Keratinocyte (primary cell): ENCODE measurements at places on chromosomes 7 and 10. TPM values are rescaled to one million over a fixed set of nuclear protein-coding genes. Genes with fewer than 3 reads are reported as not detected.

- no peak for DNase-seq
These were observed 80.6 kb downstream of the RGS10 start for GRCh38 chr10:119461923-119462322.

DNA sequence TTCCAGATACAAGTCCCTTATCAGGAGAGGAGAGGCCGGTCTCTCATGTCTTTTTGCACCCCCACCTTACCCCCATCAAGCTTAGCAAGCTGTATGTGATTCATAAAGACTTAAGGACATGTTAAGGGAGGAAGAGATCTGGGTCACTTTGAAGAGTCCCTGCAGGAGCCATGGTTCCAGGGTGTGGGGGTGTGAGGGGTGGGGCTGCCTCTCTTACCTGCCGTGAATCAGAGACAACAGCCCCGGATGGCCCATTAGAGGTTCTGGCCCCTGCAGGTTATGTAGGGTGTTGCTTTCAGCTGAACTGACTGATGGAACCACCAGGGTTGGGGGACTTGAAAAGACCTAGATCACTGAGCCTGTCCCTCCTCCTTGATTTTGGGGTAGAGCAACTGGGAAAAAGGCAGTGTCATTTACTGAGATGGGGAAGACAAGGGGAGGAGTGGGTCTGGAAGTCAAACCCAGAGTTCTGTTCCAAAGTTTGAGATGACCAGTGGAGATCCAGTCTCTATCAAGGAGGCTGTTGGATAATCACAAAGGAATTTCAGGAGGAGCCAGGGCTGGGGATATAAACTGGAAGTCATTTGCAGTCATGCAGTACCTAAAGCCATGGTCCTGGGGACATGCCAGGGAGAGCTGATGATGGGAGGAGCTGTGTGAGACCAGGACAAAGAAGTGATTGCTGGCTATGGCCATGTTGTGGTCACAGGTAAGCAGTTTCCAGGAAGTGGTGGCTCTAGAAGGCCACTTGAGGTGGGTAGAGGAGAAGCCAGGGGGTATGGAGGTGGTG is 23.1 kb downstream of the ADAMTS14 start:
- DNase-seq = no peak

- no peak for DNase-seq
These were observed 31.5 kb downstream of the CUL2 start for GRCh38 chr10:35058686-35059085.

GRCh38 chr10:71970869-71971268 is 6.7 kb downstream of the CHST3 start:
- DNase-seq = no peak

- no peak for DNase-seq
These were observed 20.2 kb downstream of the ADIRF start for GRCh38 chr10:86988520-86988919.

DNA sequence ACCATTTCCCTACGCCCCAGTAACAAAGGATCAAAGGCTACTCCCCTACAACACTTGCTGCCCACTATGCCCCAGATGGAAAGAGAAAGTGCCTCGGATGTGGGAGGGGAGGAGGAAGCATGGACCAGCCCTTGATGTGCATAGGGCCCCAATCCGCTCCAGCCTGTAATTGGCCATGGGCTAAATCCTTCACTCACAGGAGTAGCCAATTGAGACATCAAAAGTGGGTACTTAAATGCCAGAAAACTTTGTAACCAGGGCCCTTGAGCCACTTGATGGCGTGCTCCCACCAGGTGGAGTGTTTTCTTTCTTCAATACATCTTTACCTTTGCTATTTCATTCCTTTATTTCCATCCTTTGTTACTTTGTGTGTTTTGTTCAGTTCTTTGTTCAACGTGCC is 500.5 kb upstream of the LRRN3 start:
- DNase-seq = no peak

- no peak for DNase-seq
These were observed 16.9 kb upstream of the ATP6V0A4 start for GRCh38 chr7:138814816-138815332.

- no peak for DNase-seq
These were observed 360.9 kb upstream of the RNF32 start for GRCh38 chr7:156279635-156280034.

DNA sequence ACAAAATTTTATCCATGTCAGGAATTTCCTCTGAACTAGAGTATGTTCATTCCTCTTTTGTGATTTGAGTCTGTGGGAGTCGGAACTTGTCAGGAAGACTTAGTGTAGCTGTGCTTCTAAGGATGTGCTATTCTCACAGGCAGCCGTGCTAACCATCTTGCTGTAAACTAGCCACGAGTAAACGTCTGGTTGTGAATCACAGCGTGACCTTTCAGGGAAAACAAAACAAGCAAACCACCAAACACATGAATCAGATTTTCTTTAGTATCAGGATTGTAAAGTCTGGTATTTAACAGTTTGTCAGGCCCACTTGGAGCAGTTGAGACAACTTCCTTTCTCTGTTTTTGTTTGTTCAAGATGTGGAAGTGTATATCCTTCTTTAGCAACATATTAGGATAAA is 32.0 kb downstream of the AUTS2 start:
- no peak for DNase-seq

- no peak for DNase-seq
These were observed 15.3 kb downstream of the NKX2-3 start for GRCh38 chr10:99548041-99548530.

- DNase-seq = no peak
These were observed 105.8 kb downstream of the USP6NL start for GRCh38 chr10:11505639-11506038.

DNA sequence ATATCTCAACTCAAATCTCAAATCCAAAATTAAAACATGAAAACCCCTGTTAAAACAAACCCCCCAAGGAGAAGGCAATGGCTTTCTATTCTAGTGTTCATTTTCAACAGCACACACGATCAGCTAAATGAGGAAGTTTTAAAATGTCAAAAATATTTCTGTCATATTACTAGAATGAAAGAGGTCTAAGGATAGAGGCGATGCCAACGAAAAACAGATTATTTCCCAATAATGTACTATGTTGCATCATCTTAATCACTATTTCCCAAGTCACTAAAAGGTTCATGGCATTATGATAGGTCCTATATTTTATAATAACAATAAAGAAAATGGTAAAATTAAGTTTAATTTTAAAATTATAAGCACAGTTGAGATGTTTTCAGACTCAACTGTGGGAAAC is 10.1 kb downstream of the CNOT4 start:
- no peak for DNase-seq

GRCh38 chr7:84176716-84177115 is 17.9 kb downstream of the SEMA3A start:
- no peak for DNase-seq

- no peak for DNase-seq
These were observed 14.9 kb upstream of the IFIT1B start for GRCh38 chr10:89362929-89363328.

DNA sequence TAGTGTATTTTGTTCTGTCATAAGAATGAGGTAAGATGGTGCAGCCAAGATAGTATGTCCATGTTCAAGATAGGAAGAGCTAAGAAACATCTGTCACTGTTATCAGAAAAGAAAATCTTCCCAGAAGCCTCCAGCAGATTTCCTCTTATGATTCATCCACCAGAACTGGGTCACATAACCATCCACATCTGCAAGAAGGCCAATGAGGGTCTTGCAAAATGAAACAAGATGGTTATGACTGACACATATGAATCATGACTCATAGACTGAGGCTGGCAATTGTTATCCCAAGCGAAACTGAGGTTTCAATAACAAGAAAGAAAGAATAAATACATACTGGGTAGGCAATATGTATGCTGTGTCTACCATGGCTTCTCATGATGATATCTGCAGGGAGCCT is 30.3 kb downstream of the CCNJ start:
- DNase-seq = peak; percentile 57

DNA sequence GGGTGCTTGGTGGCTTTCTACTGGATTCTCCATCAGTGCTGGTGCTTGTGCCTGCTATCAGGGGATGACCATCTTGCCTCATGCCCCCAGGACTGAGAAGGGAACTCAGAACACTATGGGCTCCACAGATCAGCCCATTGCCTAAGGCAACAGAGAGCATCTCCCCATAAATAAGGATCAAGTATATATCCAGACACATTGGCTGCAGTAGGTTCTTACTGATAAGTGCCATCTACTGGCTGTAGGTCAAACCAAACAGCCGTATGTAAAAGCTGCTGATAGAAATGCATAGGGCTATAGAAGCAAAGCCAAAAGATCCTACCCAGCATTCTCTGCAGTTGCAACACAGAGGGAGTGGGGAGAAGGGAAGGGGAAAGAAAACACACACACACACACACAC is 153.7 kb downstream of the CDK14 start:
- DNase-seq = no peak

DNA sequence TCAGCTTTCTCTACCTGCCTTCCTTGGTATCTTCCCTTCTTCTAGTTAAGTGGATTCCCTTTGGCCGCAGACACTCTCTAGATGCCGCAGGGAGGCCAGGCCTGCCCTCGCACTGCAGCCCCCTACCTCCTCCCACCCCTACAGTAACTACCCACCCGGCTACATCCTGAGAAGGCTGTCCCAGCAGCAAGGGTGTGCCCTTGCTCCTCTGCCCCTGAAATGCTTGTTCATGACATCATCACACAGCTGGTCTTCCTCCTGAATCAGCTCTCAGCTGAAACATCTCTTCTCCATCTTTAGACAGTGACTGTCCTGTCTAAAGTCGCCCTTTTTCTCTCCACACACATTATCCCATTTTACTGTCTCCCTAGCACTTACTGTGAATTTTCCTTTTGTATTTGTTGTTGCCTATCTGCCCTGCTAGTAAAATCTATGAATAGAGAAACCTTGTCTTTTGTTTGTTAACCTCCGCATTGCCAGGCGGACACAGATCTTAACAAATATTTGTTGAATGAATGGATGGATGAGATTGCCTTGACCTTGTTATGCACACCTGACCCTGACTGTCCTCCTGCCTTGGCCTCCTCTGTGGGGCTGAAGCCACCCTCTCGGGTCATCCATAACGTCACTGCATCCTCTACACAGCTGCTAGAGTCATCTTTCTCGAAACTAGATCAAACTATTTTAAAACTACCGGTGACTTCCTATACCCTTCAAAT is 108.9 kb upstream of the GATA3 start:
- DNase-seq = no peak

GRCh38 chr10:4725917-4726606 is 99.9 kb upstream of the AKR1E2 start:
- peak; percentile 55 for DNase-seq

DNA sequence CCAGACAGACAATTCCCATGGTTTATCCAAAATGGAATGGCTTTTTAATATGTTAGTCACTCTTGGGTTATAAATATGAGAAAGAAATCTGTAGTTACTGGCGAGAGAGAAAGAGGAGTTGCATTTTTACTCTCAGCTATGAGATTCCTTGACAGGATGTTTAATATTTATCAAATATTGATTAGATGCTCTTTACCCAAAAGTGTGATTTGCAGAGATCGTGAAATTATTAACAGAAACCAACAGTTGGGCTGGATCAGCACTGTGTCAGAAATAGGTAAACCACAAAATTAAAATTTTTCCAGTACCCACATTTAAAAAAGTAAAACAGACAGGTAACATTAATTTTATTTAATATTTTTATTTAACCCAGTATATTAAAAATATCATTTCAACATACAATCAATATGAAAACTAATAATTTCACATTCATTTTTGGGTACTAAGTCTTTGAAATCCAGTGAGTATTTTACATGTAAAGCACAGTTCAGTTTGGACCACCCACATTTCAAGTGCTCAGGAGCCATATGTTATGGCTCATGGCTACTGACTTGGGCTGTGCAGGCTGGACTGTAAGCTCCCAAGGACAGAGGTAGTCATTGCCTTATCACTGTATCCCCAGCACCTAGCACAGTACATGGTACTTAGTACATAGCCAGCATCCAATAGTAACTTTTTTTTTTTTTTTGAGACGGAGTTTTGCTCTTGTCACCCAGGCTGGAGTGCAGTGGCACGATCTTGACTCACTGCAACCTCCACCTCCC is 42.5 kb downstream of the KLHDC10 start:
- no peak for DNase-seq

GRCh38 chr10:106311590-106311989 is 852.9 kb downstream of the SORCS1 start:
- no peak for DNase-seq

DNA sequence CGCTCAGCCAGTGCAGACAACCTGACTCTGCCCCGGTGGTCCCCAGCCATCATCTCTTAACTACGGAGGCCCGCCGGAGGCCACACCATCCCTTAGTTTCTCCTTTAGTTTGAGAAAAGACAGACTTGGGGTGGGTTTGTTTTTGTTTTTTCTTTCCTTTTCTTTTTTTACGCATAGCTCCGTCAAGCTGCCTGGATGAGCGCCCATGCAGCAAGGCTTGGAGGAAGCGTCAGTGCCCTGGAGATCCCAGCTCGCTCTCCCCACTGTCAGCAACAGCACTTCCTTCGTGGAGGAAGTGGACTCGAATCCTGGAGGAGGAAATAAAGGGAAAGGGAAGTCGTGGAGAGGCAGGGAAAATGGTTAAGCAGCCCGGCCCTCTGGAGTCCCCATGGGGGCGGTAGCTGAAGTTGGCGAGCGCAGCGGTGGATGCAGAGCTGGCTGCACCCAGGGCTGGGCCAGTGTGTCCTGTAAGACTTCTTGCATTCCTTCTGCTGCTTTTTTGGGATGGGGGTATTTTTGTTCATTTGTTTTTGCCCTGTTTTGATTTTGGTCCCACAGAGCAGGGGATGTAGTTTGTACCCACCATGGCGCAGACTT is 35.9 kb upstream of the GJD4 start:
- DNase-seq = no peak

DNA sequence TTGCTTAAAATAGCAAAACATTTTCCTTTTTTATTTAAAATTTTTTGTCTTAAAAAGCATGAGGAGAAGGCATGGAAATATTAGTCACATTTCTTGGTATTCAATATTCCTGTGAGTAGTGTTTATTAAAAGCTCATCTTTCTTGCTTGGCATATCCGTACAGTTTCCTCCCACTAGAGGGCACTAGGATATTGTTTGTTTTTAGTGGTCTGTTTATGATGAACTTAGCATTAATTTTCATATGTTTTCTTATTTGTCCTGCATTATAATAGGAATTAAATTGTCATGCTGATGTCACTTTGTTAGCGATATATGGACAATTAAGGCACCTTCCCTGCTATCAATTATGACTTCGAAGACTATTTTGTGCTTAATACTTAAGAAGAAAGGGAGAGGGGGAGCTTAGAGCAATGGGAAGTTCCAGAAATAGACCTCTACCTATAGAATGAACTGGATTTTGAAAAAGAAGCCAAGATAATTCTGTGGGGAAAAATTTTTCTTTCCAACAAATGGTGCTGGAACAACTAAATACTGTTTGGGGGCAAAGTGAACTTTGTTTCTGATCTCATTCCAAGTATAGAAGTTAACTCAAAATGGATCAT is 91.0 kb upstream of the STRIP2 start:
- DNase-seq = no peak

PRF1 gene
- polyA plus RNA-seq = 0.02 to 0.09 TPM in 2 of 3 replicates, not detected in the other

TMEM176B gene
- not detected in 3 replicates for polyA plus RNA-seq

SPAG6 gene
- polyA plus RNA-seq = not detected in 3 replicates

GHRHR gene
- not detected in 3 replicates for polyA plus RNA-seq

TACC2 gene
- 6.8 to 20.9 TPM (median 12.8 TPM) in 3 replicates for polyA plus RNA-seq

MUC12 gene
- polyA plus RNA-seq = 0.24 to 0.33 TPM in 2 of 3 replicates, not detected in the other

OGDHL gene
- polyA plus RNA-seq = 0.06 to 0.31 TPM (median 0.09 TPM) in 3 replicates

MOGAT3 gene
- polyA plus RNA-seq = not detected in 3 replicates
